ENCODE measurements at places on chromosomes 6 and 20.

- no peak for DNase-seq
Measured at GRCh38 chr6:41777551-41778285, 2.0 kb downstream of the FRS3 start.

- DNase-seq = no peak
Measured at GRCh38 chr6:129929433-129929832, 68.3 kb upstream of the TMEM244 start.

- DNase-seq = no peak
Measured at GRCh38 chr6:37612475-37612874, 85.2 kb downstream of the MDGA1 start.

GRCh38 chr6:17998003-17998402, 10.6 kb upstream of the KIF13A start:
- no peak for DNase-seq

DNA sequence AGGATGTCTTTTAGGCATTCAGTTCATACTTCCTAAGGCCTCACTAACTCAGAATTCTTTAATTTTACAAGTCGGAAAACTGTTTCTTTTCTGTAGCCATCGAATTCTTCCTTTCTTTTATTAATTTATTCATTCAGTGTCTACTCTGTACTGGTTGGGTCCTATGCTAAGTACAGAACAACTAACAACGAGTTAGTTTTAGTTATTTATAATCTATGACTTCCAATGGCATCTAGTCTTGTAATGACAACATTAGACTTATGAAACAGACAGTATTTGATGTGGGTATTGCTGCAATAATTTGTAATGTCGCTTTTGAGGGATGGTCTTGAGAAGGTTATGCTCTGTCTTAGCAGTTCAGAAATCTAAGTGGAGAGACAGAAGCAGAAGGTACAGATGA, 55.3 kb upstream of the TINAG start:
- no peak for DNase-seq

DNA sequence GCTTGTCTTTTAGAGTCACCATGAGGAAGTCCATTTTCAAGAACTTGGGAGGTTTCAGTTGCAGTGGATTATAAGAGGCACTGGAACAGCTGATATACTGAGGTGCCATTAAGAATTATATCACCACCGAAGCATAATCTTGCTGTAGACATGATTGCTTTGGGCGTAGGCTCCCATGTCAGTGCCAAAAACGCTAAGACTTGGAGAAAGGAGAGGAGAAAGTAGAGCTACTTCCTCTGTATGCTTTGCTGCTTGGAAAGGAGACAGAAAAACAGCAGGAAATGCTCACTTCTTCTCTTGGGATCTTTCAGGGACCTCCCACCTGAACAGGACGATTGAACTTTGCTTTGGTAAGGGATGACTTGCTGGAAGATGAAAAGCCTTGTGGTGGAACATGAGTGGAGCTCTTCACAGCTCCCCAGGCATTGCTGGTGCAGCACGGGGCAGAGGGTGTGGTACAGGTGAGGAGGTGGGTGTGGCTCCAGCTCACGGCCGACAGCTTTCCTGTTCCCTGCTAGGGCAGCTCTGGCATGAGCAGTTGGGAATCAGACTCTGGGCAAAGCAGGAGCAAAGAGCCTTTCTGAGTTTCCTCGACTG, 190.4 kb upstream of the JAG1 start:
- no peak for DNase-seq

DNA sequence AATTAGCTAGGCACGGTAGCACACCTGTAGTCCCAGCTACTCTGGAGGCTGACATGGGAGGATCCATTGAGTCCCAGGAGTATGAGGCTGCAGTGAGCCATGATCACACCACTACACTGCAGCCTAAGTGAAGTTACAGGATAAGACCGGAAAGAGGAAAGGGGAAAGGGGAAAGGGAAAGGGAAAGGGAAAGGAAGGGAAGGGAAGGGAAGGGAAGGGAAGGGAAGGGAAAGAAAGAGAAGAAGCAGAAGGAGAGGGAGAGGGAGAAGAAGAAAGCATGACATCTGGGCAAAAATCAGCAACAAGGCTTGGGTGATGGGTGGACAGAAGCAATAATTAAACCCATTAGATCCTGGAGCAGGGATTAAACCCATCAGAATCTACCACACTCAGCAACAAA, 101.7 kb upstream of the RAB32 start:
- no peak for DNase-seq

GRCh38 chr6:150251566-150252186, 108.8 kb downstream of the PPP1R14C start:
- no peak for DNase-seq

Data from NCI-H1436 treated with DMSO at 0.1 percent for 48 hours (cell line).